ENCODE measurements at places on chromosomes 2 and 18.

DNA sequence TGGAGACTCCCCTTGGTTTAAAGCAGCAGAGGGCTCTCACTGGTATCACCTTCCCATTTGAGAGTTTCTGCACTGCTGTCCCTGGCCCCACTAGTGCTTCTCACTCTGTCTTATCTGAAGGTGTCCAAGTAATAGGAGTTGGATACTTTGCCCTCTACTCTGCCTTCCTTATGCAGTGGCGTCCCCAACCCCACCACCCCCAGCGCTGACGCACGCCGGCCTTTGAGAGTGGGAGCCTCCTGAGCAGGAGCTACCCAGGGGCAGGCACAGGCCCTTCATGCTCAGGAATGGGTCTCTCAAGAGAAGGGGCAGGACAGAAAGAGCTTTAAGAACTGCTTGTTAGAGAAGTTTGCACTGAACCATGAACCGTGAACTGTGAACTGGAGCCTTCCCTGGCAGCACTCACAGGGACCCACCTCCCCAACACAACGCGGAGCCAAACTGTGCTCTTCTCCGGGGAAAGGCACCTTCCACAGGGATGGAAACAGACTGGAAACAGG, 3.3 kb downstream of the CIB4 start:
- no peak for DNase-seq

- no peak for DNase-seq
These were observed 5.9 kb downstream of the ROCK2 start for GRCh38 chr2:11338580-11338979.

GRCh38 chr2:7288484-7288883, 371.3 kb downstream of the RNF144A start:
- DNase-seq, result no peak

GRCh38 chr2:106261871-106262321, 67.8 kb upstream of the UXS1 start:
- no peak for DNase-seq

DNA sequence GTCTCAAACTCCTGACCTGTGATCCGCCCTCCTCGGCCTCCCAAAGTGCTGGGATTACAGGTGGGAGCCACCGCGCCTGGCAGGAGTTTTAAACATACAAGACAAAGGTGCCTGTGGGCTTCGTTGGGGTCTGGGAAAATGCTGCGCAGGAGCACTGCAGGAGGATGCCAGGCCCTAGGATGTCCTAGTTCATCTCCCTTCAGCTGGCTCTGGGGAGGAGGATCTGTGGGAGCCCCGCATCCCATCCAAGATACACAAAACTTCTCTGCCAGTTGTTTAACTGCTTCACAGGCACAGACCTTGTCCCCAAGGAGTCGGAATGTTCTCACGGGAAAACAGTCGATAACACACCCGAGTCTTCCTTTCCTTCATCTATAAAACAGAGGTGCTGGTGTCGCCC, 89.1 kb downstream of the POLR1A start:
- no peak for DNase-seq

DNA sequence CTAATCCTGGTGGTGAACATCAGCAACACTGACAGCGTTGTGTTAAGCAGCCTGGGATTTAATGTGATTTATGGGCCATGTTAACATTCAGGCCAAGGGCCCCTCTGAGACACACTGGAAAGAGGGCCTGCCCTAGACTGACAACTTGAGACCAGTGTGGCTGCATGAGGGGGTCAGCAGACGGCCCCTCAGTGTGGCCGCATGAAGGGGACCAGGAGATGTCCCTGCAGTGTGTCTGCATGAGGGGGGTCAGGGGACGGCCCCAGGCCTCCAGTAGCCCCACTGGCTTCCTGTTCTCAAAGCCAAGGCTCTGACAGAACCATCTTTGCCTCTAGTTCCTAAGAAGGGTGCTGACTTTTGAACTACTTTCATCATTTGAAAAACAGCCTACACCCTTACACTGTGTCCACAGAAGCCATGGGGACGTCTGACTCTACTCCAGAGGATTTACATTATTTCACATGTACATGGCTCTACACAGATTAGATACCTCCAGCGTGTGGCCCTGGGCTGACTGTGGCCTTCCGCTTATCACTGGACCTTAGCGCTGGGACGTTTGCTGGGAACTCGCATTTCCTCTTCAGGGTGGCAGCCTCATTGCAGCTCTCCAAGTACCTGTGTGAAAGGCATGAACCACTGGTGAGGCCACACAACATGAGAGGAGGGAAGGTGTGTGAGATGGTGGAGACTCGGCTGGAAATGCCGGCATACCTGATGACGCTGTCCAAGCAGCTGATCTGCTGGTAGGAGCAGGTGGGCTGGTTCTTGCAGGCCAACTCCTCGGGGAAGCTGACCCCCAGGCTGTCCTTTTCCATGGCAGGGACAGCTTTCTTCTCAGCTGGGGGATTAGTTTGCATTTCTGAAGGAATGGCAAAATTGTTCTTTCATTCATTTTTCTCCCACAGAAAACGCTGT, 18.2 kb upstream of the HES6 start:
- DNase-seq, result no peak

- no peak for DNase-seq
These were observed 117.0 kb downstream of the MGAT5 start for GRCh38 chr2:134370655-134371445.

DNA sequence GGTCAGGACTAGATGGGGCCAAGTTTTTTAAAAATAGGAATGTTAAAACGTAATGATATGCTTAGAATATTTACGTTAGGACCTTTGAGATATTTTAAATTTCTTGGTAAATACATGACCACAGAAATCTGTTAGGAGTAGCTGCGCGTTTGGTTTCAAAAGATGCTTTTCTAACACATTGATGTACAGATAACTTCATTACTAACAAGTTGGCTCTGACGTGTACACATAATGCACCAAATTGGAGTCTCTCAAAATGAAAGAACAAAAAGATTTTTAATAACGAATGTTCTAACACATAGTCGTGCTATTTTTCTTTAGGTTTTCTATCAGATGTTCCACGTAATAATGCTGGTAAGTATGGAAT, 608 bp downstream of the PHOSPHO2 start:
- no peak for DNase-seq

DNA sequence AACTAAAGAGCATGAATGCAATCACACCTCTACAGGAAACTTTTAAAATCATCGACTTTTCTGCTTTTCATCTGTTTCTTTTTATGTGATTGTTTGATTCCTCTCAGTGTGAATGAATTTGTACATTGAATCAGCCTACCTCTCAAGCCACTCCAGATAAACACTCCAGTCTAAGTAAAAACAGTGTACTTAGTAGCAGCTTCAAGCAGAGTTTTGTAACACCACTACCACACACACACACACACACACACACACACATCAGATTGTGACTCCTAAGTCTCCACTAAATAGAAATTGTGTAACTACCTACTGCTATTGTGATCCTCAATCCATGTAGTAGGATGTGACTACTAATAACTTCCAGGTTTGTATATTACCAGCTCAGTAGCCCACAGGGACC, 65.3 kb upstream of the EPB41L5 start:
- no peak for DNase-seq
